ENCODE measurements at places on chromosomes 2 and 18.

GRCh38 chr2:108641756-108642155, 77.5 kb upstream of the RANBP2 start:
- DNase-seq, result no peak

DNA sequence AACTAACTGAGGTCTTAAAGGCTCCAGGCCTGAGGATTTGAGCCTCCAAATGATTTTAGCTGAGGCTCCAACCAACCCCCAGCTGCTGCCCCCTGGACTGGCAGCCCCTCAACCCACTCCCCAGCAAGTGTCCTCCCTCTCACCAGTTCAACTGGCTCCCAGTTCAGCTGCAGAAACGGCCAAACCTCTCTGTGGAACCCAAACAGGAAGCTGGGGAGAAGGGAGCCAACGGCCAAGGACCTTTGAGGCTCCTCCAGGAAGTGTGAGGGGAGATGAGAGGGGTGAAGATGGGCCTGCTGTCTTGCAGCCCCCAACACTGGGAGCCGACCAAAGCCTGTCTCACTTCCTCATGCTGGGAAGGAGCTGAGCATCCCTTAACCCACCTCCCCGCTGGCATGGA, 24.9 kb downstream of the ZFP36L2 start:
- no peak for DNase-seq

DNA sequence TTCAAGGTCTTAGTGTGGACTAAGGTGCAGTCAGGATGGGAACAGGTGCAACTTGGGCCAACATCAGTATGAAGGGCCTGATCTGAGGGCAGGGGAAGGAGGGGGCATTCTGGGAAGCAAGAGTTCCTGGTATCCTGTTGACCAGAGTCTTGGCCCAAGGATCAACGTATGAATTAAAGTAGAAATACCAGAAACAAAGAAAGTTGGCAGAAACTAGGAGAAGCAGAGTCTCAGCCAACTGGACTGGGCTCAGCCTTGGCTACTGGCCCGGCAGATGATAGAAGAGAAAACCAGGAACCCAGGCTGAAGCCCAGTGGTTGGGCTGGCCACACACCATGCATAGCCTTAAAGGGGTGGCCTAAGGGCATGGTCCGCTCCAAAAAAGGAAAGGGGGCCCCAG, 2.3 kb downstream of the CETN1 start:
- DNase-seq, result no peak

DNA sequence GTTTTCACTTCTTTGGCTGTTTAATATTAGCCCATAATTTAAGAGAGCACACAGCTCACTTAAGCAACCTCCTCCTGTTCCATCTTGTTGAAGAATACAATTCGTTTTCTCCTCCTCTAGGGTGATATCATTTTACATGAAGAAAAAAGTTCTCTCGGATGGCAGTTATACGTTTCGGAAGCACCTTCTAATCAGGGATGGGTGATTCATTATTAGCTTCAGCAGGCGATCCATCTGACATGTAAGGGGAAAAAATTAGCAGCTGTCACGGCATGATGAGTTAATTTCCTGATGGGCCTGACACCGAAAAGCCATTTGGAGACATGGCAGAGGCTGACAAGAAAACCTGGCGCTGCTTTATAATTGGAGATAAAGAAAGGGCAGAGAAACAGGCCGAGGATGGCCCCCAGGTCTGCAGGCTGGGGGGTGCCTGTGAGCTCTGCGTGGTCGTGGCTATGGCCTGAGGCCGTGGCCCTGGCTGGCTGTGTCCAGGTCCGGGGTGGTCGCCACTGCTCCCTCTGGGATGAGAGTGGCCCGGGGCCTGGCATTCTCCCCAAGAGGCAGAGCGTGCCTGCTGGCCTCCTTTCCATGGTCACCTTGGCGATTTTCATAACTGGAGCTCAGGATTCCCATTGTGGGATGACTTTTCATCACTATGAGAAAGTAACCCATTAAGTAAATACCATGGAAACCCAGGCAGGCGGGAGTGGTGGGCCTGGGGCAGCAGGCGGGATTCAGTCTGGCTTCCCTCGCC, 140.1 kb downstream of the PTGR3 start:
- no peak for DNase-seq

DNA sequence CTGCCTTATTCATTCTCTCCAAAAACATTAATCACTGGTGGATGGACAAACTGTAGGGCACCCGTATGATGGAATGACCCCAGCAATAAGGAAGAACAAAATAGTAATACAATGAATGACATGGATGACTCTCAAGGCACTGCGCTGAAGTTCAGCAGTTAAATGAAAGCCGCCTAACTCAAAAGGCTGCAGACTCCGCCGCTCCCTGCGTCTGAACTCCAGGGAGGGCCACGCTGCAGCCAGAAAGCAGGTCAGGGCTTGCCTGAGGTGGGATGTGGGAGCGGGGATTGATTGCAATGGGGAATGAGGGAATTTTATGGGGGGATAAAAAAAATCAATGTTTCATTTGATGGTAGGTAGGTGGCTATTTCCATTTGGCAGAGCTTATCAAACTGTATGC, 86.5 kb upstream of the LAPTM4A start:
- DNase-seq, result no peak

- DNase-seq, result no peak
These were observed 429.1 kb downstream of the NRXN1 start for GRCh38 chr2:50602636-50603327.

DNA sequence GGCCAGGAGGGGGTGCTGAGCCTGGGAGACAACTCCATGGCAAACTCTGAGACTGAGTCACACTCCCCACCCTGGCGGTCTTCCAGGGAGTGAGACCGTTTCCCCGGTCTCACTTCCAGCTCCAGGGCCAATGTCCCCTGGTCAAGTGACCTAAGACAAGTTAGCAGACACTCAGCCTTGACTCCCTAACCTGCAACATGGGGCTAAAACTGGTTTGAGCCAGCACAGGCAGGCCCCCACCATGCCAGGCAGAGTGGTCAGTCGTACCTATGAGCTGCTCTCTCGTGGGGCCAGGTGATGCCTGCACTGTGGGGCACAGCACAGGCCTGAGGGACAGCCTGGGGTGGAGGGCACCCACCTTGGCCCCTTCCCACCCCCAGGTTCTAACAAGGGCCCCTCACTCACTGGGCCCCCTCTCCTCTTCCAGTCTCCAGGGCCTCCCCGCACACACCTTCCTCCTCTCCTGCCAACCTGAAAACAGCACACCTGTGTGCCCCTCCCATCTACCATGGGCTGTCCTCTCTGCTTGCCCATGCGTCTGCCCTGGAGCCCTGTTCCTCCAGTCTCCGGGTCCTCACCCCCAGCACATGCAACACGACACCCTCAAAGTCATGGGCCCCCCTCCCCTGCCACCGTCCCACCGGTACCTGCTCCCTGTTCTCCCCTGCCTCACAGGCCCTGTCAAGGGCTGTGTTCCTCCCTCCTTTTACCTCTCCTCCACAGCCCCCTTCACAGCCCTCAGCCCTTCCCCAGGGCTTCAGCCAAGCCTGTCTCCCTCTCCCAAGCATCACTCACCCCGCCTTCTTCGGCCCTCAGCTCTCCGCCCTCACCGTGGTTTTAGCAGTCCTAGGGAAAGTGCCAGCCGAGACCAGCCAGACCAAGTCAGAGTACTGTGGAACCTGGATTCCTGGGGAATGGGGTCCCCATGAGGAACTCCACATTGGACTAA, 1.6 kb downstream of the GPR17 start:
- DNase-seq, result no peak

- DNase-seq, result no peak
These were observed 101.7 kb upstream of the SP3 start for GRCh38 chr2:174066871-174067270.

DNA sequence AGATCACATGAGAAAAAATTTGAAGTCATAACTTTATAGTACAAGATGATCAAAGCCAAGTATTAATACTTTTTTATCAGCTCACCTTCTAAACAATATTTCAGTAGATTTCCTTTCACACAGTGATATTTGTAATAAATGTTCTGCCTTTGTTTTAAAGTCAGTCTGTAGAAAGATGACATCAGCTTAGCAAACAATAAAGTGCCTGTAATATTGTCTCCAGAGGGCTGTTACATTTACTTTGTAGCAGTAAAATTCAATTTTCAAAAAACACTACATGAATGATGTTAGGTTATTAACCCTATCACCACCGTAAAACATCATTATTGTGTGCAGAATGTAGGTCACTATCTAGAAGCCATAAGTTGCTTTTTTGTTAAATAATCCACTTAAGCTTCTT, 49.6 kb downstream of the ZEB2 start:
- no peak for DNase-seq

- no peak for DNase-seq
These were observed 1.0 kb downstream of the CYP1B1 start for GRCh38 chr2:38074764-38075506.
